ENCODE measurements at places on chromosomes 11 and 22.
A peak's percentile ranks its signal among the peaks of the same experiment; 100 is the strongest.

- DNase-seq = no peak
These were observed 70.8 kb upstream of the GNAZ start for GRCh38 chr22:22999523-22999922.

GRCh38 chr22:21865041-21865440, 2.4 kb downstream of the MAPK1 start:
- DNase-seq = no peak

- no peak for DNase-seq
These were observed 555.8 kb downstream of the BUD13 start for GRCh38 chr11:116217006-116217405.

- DNase-seq = no peak
These were observed 6.9 kb downstream of the RAB6A start for GRCh38 chr11:73753938-73754337.

- no peak for DNase-seq
These were observed 579 bp downstream of the TANGO2 start for GRCh38 chr22:20021196-20022181.

DNA sequence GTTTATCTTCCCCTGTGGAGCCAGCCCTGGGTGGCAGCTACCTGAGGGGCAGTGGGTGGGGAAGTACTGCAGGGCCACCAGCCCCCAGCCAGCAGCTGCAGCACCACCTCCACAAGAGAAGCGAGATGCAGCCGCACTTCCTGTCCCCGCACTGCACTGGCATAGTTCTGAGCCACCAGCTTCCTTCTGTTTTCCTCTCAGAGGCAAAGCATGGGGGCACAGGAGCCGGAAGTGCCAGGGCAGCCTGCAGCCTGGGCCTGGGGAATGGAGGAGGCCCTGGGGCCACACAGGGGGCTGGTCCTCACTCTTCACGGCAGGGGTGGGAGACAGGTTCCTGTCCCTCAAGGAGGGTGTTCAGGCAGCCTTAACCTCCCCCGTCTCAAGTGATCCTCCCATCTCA, 11.9 kb upstream of the SH3BP1 start:
- no peak for DNase-seq

GRCh38 chr11:14114269-14114668, 151.7 kb downstream of the SPON1 start:
- peak; percentile 27 for DNase-seq

- no peak for DNase-seq
These were observed 28.3 kb downstream of the LARGE1 start for GRCh38 chr22:33891992-33892391.

DNA sequence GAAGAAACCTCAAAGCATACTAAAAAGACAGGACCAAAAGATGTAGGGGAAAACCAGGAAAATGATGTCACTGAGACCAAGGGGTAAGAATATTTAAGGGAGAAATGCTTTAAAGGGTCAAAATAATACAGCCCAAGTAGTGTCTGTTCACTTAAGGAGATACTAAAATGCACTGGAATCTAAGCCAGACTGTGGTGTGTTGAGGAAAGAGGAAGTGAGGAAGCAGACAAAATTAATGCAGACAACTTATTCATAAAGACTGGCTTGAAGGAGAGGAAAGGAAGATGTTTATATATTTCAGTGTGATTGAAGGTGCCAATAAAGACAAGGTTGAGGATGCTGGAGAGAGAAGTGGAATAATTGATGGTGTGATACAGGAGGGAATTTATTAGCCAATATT, 15.7 kb downstream of the ZNF215 start:
- DNase-seq = no peak
